ENCODE measurements at places on chromosomes 13 and 19.

- no peak for DNase-seq
Measured at GRCh38 chr13:28338006-28338574, 156.8 kb downstream of the FLT1 start.

GRCh38 chr13:62294244-62294643, 878.6 kb upstream of the PCDH20 start:
- DNase-seq, result no peak

DNA sequence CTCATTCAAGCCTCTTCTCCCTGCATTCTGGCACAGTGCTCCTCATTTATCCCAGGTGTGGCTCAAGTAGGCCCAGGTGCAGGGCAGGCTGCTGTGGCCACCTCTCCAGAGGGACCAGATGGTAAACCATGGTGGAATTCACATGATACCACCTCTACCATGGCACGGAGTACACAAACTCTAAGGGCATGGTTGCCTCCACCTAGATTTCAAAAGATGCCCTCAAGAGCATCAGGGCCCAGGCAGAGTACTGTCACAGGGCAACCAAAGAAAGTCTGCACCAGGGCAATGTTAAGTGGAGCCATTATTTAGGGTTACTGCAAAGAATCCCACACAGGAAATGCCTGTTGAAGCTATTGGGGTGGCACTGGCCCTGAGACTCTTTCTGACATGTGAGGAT, 647.1 kb upstream of the MIR17HG start:
- DNase-seq, result no peak

DNA sequence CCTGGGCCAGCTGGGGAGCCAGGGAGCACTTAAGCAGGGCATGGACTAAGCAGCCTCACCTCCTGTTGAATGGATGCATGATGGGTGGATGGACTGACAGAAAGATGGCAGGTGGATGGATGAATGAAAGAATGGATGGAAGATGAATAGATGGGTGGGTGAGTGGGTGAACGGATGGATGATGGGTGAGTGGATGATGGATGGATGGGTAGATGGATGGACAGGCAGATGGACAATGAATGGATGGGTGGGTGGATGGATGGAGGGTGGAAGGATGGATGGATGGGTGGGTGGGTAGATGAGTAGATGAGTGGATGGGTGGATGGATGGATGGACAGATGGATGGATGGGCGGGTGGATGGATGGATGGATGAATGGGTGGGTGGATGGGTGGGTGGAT, 18.7 kb downstream of the SHC2 start:
- DNase-seq, result no peak

- DNase-seq, result no peak
Measured at GRCh38 chr13:41004875-41005693, 14.0 kb downstream of the ELF1 start.

DNA sequence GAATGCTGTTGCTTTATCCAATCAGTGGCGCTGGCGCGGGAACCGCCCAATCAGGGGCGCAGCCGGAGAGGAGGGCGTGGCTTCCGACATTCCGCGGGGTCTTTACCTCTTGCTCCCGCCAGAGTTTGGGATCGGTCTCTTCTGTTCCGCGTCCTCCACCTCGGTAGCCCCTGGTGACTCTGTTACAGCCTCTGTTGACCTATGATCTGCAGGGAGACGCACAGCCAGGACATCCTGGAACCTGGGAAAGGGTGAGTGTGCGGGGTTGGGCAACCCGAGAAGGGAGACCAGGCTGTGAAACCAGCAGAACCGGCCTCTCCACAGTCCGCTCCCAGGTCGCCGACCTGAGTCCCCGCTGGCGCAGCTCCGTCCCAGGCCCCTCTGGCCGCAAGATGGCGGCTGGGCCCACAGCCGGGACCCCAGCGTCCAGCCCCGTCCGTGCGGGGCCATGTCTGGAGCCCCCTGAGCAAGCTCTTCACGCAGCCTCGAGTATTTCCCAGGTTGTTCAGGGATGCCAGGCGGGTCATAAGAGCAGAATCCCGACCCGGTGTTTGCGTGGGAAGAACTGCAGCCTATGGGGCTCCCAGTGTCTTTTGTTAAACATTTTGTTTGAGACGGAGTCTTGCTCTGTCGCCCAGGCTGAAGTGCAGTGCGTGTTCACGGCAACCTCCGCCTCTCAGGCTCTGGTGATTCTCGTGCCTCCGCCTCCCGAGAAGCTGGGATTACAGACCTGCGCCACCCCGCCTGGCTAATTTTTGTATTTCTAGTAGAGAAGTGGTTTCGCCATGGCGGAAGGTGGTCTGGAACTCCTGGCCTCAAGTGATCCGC, 4.4 kb upstream of the ZNF681 start:
- DNase-seq, result peak; percentile 66

DNA sequence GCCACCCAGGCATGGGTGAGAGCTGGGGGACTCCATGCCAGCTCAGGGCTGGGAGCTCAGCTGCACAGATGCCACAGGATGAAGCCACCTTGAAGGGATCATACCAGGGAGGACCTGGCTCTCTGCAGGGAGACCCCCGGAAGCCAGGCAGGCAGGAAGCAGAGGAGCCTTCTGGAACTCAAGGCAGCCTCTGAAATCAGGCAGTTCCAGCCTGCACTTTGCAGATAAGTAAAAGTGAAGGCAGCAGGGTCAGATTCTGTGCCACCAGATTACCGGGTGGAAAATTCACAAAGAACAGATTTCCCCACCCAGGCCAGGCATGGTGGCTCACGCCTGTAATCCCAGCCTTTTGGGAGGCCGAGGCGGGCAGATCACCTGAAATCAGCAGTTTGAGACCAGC, 2.5 kb downstream of the TMEM259 start:
- DNase-seq, result no peak

GRCh38 chr19:43564800-43565199, 10.5 kb downstream of the XRCC1 start:
- DNase-seq, result no peak

DNA sequence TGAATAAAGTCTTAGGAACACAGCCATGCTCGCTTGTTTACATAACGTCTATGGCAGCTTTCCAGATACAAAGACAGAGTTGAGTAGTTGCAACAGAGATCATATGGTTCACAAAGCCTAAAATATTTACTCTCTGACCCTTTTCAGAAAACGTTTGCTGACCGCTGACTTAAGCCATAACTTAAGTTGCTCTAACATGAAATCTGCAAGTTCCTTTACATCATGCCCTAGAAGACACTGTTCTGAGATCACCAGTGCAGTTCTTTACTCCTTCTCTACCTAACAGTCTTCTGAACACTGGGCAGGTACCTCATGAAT, 166.4 kb downstream of the DCLK1 start:
- DNase-seq, result no peak

- DNase-seq, result no peak
Measured at GRCh38 chr13:92719868-92720267, 506.7 kb upstream of the GPC6 start.

DNA sequence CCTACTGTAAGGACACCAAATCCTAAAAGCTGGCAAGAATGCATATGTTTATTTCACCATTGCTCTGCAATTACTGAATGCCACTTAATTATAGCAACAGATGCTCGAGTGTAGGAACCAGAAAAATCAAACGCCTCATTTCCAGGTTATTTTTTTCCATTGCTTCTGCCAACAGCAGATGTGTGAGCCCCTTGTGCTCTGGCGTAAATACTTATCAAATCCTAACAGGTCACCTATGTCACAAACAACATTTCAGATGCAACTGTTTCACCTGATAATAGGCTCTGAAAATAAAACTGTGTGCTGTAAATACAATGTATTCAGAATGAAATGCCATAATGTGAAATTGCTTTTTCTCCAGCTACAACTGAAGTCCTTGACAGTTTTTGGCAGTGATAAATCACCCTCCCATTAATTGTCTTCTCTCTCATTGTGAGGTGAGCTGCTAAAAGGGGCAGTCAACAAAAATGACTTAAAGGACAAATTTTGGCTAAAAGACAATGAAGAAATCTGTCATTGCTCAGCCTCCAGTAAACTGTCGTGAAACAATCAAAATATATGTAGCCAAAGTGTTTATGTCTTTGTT, 344.0 kb downstream of the DACH1 start:
- no peak for DNase-seq

- DNase-seq, result no peak
Measured at GRCh38 chr13:32262619-32263018, 52.5 kb downstream of the ZAR1L start.

DNA sequence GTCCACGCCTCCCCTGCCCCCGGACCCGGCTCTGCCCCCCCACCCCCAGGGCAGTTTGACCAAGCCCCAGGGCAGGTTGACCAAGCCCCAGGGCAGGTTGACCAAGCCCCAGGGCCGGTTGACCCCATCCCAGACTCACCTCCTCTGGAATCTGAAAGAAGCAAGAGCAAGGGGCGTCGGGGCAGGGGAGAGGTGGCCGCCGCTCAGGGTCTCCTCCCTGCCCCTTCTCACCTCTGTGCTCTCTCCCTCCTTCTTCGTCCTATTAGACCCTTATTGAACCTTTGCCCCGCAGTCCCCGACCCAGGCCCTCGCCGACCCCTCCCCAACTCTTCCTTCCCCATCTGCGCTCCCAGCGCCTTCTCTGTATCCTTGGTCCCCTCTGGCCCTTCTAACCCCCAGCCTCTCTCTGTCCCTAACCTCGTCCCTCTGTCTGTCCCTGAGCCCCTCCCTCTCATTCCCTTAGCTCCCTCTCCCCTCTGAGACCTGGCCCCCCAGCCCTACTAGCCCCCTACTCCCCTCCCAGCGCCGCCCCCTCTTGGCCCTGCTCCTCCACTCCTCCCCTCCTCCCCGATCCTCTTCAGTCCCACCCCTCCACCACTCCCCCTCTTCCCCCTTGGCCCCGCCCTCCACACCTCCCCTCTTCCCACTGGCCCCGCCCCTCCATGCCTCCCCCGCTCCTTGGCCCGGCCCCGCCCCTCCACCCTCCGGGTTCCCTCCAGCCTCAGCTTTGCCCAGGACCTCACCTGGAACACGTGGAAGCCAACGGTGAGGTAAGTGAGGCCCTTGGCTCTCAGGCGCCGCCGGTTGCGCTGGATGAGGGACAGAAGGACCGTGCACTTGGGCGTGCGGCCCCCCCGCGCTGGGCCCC, 7.6 kb downstream of the CAPN12 start:
- DNase-seq, result peak; percentile 78

DNA sequence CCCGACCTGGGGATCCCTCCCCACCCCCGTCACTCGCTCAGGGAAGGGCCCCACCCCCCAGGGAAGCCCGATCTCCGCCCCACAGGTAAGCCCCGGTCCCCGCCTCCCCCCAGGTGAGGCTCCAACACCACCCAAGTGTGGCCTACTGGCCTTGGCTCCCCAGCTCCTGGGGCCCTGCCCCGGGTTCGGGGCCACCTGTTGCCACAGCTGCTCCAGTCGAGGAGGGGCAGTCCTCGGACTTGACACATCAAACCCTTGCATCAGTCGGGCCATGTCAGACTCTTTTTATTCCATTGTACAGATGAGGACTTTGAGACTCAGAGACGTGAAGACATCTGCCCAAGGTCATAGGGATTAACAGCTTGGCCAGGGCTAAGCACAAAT, 512 bp downstream of the CC2D1A start:
- DNase-seq, result no peak

GRCh38 chr13:45004096-45004495, 14.8 kb downstream of the GPALPP1 start:
- no peak for DNase-seq

DNA sequence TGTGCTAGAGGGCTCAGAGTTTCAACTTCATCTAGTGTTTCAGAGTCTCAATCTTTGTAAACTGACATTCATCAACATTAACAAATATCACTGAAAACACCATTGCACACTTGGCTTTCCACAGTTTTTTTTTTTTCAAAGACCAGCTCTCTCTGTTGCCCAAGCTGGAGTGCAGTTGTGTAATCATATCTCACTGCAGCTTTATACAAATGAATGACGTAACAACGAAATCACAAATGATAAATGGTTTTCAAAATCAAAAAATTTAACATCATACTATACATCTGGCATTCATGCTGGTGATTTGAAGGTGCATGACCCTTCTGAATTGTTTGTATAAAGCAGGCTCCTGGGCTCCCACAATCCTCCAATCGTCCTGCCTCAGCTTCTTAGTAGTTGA, 248.0 kb upstream of the TMTC4 start:
- no peak for DNase-seq

DNA sequence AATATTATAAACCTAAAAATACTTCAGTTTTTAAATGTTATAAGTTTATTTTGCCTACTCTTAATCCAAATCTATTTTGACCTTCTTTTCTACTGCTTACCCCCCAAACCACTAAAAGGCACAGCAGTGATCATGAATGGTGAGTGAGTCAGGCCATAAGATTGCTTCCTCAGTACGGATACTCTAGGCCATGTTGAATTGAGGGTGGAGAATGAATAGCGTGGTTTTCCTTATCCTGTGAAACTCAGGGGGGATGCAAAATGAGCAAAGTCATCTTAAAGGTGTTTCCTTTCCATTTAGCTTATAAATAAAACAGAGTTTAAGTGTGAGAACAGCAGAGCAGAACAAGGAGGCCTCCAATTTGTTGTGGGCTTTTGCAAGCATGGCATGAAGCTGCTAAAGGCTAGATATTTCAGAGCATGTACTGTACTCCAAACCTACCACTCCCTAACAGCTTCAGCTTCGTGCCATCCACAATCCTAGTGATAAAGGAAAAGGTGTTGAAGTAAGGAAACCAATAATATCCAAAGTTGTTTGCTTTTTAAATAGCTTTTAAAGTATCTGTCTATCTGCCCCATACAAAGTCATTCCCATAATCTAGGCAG, 25.0 kb downstream of the SERPINE3 start:
- no peak for DNase-seq

Measured in stimulated activated CD4-positive, alpha-beta T cell treated with anti-CD3 and anti-CD28 coated beads, Interleukin-4, amount 100 ng/mL, for 48 hours (primary cell).